ENCODE measurements at places on chromosomes 2 and 18. TPM values are rescaled to one million over a fixed set of nuclear protein-coding genes. Genes with fewer than 3 reads are reported as not detected.

The CRYBA2 gene
- not detected for total RNA-seq

DNA sequence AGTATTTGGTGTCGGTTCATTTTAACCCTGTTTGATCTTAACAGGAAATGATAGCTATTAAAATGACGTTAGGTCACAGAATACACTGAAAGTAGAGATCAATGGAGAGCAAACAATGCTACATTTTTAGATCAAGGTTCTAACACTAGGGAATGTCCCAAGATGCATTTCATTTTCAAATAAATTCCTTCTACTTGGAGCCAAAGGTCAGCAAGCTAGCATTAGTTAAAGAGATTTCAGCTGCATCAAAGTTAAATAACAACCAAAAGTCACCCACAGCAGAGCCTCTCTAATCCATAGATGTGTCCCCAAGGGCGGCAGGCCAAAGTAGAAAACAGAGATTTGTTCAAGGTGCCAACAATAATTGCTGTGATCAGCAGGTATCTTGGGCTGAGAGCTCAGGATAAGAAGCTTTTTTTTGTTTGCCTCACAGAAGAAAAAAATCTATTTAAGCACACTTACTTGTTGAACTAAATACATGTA lies 1233.6 kb upstream of the TMEFF2 start:
- H3K36me3 ChIP-seq, result no peaks in the 10 kb centered on the region
- no peak overlapping the region for H3K4me3 ChIP-seq
- no peaks in the 10 kb centered on the region for H3K4me1 ChIP-seq

- no peak for DNase-seq
- H3K36me3 ChIP-seq, result peaks cover 53% of the 10 kb centered on the region
- H3K27ac ChIP-seq, result no peak overlapping the region
- no peaks in the 10 kb centered on the region for H3K4me1 ChIP-seq
Measured at GRCh38 chr2:127324635-127325034, 30.7 kb upstream of the ERCC3 start.

- H3K4me3 ChIP-seq, result peak overlapping the region; percentile 38
- H3K36me3 ChIP-seq, result no peaks in the 10 kb centered on the region
- H3K4me1 ChIP-seq, result no peaks in the 10 kb centered on the region
- peak; percentile 68 for DNase-seq
Measured at GRCh38 chr2:25215948-25216679, 47.7 kb upstream of the POMC start.

DNA sequence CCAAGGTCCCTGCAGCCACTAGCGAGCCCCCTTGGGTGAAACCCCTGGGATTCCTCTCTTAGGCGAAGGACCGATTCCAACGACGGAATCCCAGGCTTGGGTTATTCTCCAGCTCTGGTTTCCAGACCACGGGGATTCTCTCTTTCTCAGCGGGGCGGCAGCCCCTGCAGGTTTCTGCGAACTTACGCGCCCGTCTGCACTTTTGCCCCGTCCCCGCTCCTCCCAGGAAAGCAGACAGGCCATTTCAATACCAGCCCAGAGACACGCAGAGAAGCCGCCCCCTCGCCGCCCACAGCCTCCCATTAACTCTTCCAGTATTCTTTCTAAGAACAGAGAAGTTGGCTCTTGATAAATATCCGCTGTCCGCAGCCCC lies 1.2 kb downstream of the CBLN2 start:
- no peak for DNase-seq
- H3K4me3 ChIP-seq, result no peak overlapping the region
- peaks cover 5% of the 10 kb centered on the region for H3K4me1 ChIP-seq
- H3K36me3 ChIP-seq, result no peaks in the 10 kb centered on the region

DNA sequence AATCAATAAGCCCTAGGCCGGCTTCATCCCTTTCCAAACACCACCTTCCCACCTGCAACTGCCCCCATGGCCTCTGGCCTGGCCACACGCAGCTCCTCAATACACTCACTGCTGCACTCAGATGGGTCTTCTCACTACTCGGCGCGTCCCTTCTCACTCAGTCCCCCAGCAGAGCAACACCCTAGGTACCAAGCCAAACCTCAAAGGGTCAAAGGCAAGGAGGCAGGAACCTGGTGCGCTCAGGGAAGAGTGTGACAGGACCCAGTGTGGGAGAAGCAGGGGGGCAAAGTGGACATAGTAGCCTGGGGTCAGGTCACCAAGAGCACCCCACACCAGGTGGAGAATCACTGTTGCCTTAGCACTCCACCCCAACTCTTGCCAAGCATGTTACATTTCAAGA lies 90.6 kb downstream of the TTC32 start:
- no peak overlapping the region for H3K27ac ChIP-seq
- no peaks in the 10 kb centered on the region for H3K36me3 ChIP-seq
- H3K4me3 ChIP-seq, result no peak overlapping the region
- H3K4me1 ChIP-seq, result no peaks in the 10 kb centered on the region
- H3K27me3 ChIP-seq, result no peaks in the 10 kb centered on the region

The FZD7 gene
- 90.7 TPM for total RNA-seq

The TACR1 gene
- total RNA-seq, result not detected

The AOX1 gene
- 19.5 TPM for total RNA-seq

The LRP2 gene
- 0.13 TPM for total RNA-seq

The ALLC gene
- total RNA-seq, result not detected

GRCh38 chr2:6214471-6214870 lies 522.3 kb downstream of the SOX11 start:
- no peaks in the 10 kb centered on the region for H3K36me3 ChIP-seq
- H3K27me3 ChIP-seq, result no peaks in the 10 kb centered on the region
- no peak overlapping the region for H3K4me3 ChIP-seq

The CEBPZ gene
- total RNA-seq, result 61.4 TPM

- H3K4me1 ChIP-seq, result no peaks in the 10 kb centered on the region
- no peak overlapping the region for H3K27ac ChIP-seq
- H3K36me3 ChIP-seq, result no peaks in the 10 kb centered on the region
- no peaks in the 10 kb centered on the region for H3K27me3 ChIP-seq
Measured at GRCh38 chr2:61704364-61704763, 149.5 kb downstream of the FAM161A start.

GRCh38 chr18:8889489-8889888 lies 184.1 kb downstream of the MTCL1 start:
- H3K27me3 ChIP-seq, result no peaks in the 10 kb centered on the region
- no peak overlapping the region for H3K4me3 ChIP-seq
- 0 out of 2 replicates have a peak, but pooled peaks cover 3% of the 10 kb centered on the region for H3K36me3 ChIP-seq
- peaks cover 32% of the 10 kb centered on the region for H3K4me1 ChIP-seq
- H3K27ac ChIP-seq, result peak overlapping the region; percentile 89

The TXNDC2 gene
- total RNA-seq, result not detected

The SERPINB10 gene
- 1.7 TPM for total RNA-seq

- DNase-seq, result no peak
- no peaks in the 10 kb centered on the region for H3K4me1 ChIP-seq
- peaks cover 15% of the 10 kb centered on the region for H3K36me3 ChIP-seq
- no peak overlapping the region for H3K4me3 ChIP-seq
- H3K27me3 ChIP-seq, result no peaks in the 10 kb centered on the region
Measured at GRCh38 chr2:10178751-10179150, 56.2 kb downstream of the RRM2 start.

The ACVR1 gene
- 16.6 TPM for total RNA-seq

The ANKRD62 gene
- not detected for total RNA-seq

DNA sequence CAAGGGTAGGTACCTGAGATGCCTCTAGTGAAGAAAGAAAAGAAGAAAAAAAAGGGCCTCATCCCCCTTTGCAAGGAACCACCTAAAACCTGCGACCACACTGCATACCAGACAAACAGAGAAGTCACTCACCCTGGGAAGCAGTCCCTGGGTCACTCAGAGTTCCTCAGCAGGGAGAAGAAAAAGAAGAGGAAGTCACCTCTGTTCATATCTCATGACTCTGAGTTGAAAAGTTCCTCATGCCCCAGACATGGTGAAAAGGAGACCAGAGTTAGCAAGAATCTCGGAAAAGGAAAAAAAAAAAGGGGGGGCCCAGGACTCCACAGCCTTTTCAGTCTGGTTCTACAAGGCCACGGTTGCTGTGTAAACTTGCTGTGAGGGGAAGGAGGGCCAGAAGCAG lies 478.4 kb upstream of the NRXN1 start:
- H3K27me3 ChIP-seq, result no peaks in the 10 kb centered on the region
- H3K27ac ChIP-seq, result no peak overlapping the region
